ENCODE measurements at places on chromosomes 2 and 18.

GRCh38 chr18:34957864-34958259 is 83.4 kb upstream of the MAPRE2 start:
- DNase-seq = no peak

DNA sequence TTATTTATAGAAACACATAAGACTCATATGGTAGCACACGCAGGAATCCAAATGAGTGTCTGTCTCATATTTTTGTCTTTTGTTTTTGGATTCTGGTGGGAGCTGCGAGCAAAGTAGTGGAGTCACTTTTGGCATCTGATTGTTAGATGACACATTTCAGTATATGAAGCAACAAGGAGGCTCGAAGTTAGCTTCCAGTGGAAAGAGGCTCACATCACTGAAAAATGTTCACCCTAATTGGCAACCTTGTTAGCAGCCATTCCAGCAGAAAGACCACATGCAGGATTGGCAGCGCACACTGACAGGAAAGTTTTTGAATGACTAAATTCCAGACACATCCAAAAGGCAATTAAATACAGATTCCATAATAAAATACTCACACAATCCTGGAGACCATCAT is 87.4 kb downstream of the MYT1L start:
- DNase-seq = no peak

GRCh38 chr2:101740555-101740964 is 43.1 kb downstream of the MAP4K4 start:
- no peak for DNase-seq

DNA sequence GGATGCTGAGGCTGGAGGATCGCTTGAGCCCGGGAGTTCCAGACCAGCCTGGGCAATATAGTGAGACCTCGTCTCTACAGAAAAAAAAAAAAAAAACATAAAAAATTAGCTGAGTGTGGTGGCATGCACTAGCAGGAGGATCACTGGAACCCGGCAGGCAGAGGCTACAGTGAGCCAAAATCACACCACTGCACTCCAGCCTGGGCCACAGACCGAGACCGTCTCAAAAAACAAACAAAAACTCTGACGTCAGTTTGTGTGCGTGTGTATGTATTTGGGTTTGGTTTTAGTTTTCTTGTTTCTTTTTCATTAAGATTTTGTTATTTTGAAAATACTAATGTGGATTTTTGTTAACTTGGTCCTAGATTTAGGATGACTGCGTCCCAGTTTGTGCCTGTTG is 19.0 kb downstream of the CEP68 start:
- no peak for DNase-seq

DNA sequence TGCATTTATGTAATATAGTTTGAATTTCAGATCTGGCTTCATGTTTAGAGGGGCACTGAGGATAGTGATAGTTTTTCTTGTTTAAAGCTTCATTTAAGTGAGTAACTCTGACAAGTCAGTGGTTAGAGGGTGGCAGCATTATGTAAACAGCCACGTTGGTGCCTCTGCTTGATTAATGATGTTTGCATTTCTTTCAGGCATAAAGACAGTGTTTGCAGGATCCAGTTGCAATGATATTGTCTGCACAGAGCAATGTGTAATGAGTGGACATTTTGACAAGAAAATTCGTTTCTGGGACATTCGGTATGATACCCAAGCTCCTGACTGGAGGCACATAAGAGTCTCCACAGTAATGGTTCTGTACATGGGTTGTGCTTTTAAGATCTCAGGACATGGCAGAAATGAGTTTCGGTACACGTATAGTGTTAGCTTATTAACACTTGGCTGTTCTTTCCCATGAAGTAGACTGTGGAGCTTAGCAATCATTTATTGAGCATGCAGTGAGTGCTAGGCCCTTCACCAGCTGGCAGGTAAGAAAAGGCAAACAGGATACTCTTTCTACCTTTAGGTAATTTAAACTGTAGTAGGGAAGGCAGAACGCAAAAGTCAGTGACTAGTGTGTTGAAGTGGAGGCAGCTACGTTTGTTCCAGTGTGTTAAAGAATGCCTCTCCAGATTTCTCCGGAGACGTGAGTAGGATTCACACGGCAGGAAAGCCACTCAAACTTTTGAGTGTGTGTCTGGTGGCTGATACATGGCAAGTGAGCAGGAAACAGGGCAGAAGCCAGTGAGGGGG is 17.4 kb upstream of the SAG start:
- no peak for DNase-seq

DNA sequence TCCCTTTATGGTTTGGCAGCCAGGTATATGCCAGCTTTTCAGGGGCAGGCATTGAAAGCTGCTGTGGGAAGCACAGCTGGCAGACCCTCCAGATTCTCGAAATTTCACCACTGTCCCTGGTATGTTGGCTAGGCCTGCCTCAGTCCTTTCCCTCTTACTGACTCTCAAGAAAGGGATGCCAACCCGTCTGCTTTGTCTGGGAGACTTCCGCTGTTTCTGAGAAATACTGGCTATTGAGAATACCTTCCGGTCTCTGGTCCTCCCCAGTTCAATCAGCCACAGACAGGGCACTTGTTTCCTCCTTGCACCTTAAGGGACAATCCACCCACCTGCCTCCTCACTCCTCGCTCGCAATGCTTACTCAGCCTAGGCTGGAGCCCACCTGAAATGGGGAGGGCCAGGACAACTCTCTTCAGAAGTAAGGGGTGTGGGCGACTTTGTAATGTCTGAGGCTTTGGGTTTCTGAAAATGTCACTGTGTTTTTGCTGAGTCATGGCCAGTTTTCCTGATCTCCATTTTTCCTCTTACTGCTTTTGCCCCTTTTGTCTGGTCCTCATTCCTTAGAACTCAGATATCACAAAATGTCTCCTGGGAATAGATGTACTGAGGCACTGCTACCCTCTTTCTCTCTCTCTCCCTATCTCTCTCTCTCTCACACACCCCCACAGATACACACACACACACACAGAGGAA is 571.1 kb downstream of the TNS1 start:
- DNase-seq = no peak

GRCh38 chr2:214005337-214005736 is 405.5 kb upstream of the VWC2L start:
- DNase-seq = no peak

- no peak for DNase-seq
These were observed 81.7 kb downstream of the ARHGEF33 start for GRCh38 chr2:38971377-38971776.

GRCh38 chr2:168678153-168678853 is 124.1 kb upstream of the NOSTRIN start:
- no peak for DNase-seq

DNA sequence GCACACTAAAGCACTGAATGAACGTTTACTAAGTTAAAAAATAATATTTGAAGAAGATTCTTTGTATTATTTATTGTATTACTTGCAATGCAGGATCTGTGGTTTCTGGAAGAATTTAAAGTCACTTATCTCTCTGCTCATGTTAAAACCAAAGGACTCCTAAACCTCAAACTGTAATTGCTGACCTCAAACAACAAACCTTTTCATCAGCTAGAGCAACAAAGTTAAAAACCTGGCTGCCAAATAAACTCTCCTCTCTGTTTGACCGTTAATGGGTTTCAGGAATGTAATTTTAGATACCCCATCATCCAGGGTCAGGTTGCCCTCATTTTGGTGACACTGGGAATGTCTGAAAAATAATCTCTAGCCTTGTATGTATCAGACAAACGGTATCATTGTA is 239.1 kb downstream of the TGIF1 start:
- no peak for DNase-seq

DNA sequence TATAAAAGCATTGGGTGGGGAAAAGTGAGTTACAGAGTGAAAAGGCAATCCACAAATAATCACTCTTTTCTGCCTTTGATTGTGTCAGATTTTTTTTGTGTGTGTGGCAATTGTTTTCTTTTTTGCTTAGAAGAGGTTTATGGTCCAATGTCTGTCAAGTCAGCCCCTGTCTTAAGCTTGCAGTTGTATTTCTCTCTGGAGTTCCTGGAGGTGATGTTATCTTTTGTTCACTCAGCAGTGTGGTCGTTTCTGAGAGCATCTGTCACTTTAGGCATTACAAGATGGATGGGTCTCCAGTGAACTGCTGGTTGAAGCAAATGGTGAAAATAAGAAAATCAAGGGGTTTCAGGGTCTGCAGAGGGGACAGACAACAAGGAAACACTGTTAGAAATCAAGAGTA is 121.3 kb downstream of the GREB1L start:
- no peak for DNase-seq

DNA sequence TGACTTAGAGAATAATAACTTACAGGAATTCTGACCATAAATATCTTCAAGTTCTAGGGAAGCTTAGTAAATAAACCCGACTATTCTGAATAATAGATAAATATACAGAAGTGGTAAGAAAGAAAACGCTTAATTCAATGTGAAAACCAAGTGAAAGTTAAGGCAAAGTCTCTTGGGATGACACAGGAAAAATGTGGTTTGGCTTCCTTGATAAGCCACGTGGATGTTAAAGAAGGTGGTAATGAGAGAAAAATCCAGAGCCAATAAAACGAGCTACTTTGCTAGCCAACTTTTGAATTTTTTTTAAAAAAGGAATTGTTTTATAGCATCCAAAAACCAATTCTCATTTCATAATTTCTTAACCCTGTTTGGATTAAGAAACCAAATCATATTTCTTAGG is 166.2 kb upstream of the VRK2 start:
- no peak for DNase-seq

- DNase-seq = no peak
These were observed 77.2 kb upstream of the TTN start for GRCh38 chr2:178884440-178884839.

DNA sequence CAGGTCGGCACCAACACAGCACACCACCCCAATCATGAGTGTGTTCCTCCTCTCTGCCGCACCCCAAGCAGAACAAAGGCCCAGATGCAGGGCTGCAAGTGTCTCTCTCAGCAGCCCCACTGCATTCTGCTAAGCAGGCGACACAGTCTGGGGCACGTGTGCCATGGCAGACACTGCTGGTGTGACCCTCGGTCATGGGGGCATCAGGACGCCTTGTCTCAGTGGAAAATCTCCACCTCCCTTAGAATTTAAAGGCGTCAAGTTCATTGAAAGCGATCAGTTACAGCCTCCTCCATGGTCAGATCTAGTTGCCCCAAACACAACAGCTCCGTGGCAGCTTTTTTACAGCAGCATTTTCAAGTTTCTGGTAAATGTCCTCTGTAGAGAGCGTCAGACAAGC is 57.2 kb downstream of the ADNP2 start:
- no peak for DNase-seq

DNA sequence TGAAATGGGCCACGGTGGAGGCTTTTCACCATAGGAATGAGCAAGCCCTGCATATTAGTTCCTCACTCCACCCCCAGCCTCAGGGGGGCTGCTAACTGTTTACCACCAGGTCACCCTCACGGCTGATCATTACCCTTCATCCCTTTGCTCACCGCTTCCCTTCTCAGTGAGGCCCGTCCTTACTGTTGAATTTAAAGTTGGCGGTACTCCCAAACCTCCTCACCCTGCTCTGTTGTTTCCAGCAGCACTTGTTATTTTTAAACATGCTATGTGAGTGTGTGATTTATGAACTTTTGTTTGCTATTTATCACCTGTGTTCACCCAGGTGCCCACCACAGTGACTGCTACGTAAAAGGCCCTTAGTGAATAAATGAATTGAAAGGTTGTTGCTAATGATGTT is 243.6 kb downstream of the ZNF407 start:
- DNase-seq = no peak

GRCh38 chr18:8942909-8943545 is 159.5 kb upstream of the NDUFV2 start:
- DNase-seq = no peak

DNA sequence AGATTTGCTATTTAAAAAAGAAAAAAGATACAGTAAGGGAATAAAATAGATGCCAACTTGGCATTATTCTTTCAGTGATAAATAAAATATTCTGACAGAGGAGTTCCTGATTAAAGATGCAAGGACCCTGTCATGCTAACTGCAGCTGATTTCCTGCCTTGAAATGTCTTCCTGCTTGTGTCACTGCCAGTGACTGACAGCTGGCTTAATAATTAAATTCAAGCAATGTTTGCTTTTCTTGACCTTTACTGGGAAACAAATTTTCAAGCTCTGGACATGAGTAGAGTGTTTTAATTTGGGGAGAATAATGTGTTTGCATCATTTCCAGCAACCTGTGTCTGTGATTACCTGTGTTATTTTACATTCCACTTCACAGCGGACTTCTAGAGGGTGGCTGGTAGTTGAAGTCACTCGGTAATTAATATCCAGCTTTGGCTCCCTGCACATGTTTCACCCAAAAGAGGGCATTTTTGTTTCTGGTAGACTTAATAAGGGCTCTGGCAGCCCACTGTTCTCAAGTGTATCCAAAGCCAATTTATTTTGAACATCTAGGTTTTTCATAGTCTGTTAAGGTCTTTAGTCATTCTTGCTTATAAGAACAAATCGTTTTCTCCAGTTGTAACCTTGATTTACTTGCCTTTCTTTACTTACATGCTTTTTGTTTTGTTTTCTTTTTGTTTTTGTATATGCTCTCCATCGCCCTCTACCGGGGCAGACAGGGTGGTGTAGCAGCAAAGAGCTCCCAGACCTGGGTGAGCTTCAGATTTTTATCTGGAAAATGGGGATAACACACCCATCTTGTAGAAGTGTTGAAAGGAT is 48.5 kb upstream of the PROKR1 start:
- DNase-seq = peak; percentile 8

- DNase-seq = no peak
These were observed 19.7 kb downstream of the CABLES1 start for GRCh38 chr18:23154823-23155500.

DNA sequence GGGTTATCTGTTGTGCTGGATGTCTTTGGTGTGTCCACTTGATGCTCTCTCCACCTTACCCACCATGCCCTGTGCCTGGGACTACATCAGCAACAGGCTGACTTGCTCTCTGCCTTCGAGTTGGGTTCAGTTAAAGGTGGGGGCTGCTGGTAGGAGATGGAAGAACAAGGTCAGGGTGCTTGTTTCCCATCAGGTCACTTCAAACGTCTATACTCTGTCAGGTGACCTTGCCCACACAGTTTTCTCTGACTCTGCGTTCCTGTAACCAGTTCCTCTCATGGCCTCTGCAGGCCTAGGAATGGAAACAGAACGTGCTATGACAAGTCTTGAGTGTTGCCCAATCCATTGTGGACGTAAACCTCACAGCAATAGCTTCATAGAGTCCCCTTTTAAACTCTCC is 38.4 kb upstream of the PAPOLG start:
- no peak for DNase-seq

DNA sequence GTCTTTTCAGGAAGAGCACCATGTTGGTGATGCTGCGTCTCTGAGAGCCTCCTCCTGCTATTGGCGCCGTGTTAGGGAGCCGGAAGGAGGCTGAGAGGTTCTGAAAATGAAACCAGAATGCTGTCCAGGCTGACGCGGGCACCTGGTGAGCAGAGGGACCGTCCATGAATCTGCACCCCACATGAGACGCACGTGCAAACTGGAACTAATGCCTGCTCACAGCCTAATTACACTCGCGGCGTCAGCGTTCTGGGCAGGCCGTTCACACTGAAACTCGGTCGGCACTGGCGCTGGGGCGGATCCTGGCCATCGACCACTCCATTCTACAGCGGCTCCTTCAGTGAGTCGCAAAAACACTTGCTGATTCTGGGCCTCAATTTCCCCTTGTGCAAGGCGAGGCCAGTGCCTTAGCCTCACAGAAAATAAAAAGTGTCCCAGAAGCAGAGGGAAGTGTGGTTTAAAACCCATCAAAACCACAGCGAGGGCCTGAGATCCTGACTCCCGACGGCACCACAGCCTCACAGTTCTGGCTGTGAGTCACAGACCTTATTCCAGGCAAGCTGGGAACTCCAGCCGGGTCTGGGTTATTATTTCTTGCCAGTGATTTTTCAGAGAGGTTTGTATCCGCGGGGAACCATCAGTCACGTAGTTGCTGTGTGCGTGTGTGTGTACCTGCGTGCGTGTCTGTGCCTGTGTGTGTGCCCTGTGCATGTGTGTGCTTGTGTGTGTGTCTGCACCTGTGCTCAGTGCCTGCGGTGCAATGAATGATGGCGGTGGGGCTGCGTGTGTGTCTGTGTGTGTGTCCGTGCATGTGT is 49.1 kb upstream of the CTDP1 start:
- DNase-seq = no peak
